Left renal cortex interstitium (tissue), 4 donors: ENCODE measurements at places on chromosomes 5 and 9.

DNA sequence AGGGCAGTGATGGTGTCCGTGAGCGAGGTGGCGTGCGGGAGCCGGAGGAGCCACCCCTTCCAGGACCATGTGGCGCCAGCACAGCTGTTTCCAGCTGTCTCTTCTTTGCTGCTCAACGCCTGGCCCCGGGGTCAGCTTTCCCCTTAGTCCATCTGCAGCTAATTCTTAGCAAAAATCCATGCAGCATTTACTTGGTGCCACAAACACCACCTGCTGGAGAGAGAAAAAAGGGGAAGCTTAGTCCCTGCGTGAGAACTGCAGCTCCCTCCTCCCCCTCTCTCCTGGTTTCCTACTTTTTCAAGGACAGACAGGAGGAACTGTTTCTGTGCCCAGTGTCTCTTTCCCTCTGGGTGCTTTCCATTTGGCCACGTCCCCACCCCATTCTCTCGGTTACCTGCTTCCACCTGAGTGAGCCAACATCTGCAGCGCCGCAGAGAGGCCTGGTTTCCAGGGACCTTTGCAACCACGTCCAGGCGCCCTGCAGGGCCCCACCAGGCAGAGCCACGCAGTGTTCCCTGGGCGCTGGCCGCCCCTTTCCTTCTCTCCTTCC is 3.4 kb downstream of the SLC6A19 start:
- no peak for DNase-seq

GRCh38 chr5:113897748-113898147 is 384.3 kb downstream of the YTHDC2 start:
- DNase-seq, result no peak

GRCh38 chr9:134223091-134223490 is 58.7 kb upstream of the RNU6ATAC start:
- no peak for DNase-seq

- DNase-seq, result no peak
Measured at GRCh38 chr5:165139262-165139661, 1633.8 kb downstream of the MAT2B start.

- no peak for DNase-seq
Measured at GRCh38 chr9:107260437-107261081, 22.5 kb upstream of the RAD23B start.

DNA sequence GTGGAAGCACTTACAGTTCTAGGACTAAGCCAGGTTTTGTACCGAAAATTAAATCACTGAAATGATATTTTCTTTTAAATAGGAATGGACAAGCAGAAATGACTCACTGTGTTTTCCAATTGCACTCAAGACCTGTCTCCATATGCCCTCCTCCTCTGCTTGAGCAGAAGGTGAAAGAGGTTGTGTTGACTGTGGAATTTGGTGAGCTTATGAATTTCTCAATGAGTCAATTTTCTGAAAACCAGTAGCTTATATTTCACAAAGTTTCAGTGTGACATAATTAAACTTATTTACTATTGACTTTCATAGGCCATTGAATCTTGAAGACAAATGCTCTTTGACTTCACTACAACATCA is 249.9 kb downstream of the NPR3 start:
- DNase-seq, result no peak

DNA sequence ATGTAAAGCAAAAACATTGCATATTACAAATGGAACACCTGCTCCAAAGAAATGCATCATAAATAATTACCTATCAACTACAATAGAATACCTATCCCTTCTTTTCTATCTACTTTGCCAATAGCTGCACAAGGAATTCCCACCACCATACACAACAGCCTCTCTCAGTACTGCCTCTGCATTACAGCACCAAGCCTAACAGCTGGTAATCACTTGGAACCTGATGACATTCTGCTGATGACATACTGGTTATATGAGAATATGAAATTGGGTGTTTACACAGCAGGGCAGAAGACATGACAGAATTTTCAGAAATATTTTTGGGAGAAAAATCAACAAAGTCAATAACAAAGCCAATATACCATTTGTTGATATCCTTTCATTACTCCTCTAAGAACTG is 43.2 kb downstream of the PSMB7 start:
- DNase-seq, result no peak

DNA sequence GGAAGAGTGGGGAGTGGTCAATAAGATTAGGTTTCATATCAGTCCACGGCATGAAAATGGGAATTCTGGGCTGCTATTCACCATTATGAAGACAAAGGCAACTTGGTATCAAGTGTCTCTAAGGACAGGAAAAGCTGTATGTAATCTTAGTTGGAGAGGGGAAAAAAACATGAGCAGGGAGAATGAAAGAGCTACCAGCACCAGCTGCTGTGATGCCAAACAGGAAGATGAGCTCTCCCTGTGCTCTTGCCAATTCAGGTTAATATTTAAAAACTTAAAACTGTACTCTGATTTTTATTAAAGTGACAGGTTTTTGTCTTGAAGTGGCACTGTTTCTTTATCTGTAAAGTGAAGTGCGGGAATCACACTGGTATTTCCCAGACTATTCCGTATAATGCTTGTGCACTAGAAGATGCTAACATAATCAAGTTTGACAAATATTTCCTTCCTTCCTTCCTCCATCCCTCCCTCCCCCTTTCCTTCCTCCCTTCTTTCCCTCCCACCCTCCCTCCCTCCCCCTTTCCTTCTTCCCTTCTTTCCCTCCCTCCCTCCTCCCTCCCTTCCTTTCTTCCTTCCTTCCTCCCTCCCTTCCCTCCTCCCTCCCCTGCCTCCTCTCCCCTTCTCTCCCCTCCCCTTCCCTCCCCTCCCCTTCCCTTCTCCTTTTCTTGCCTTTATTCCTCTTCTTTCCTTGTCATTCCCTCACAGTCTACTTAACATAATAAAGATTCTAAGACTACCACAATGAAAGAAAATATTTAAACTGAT is 1383.0 kb upstream of the C9orf72 start:
- DNase-seq, result no peak

DNA sequence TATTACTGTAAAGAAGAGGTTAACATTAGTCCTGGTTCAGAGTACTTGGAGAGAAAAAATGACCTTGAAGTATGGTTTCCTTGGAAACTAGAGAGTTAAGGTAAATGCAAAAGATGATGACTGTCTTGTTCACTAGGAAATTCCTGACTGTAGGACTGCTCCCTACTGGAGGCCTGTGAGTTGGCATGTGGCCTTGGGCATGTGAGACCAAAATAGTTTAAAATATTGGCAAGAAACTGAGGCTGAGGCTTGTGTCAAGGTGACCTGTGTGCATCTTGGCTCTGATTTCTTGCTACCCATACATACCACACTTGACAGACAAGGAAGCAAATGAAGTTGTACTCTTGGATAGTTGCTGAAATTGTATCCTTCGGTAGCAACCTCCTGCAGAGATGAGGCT is 96.5 kb downstream of the TARS1 start:
- DNase-seq, result no peak

GRCh38 chr9:130766021-130766926 is 68.8 kb upstream of the ABL1 start:
- no peak for DNase-seq

GRCh38 chr9:2300325-2300724 is 285.2 kb downstream of the SMARCA2 start:
- DNase-seq, result no peak

DNA sequence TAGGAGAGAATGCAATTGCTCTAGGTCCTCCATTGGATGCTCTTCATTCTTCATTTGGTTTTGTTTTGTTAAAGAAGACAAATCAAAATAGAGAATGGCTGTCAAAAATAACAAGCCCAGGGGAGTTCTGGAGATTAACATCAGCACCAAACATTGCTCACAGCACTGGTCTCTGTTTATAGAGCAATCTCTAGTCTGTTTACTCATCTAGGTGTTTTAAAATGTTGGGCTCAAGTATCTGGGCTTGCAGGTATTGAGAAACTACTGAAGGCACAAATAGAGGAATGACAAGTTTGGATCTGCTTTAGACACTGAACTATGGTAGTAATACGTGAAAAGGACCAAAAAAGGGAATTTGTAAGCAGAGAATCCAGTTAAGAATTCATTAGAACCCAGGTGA is 77.0 kb upstream of the TMC1 start:
- no peak for DNase-seq

DNA sequence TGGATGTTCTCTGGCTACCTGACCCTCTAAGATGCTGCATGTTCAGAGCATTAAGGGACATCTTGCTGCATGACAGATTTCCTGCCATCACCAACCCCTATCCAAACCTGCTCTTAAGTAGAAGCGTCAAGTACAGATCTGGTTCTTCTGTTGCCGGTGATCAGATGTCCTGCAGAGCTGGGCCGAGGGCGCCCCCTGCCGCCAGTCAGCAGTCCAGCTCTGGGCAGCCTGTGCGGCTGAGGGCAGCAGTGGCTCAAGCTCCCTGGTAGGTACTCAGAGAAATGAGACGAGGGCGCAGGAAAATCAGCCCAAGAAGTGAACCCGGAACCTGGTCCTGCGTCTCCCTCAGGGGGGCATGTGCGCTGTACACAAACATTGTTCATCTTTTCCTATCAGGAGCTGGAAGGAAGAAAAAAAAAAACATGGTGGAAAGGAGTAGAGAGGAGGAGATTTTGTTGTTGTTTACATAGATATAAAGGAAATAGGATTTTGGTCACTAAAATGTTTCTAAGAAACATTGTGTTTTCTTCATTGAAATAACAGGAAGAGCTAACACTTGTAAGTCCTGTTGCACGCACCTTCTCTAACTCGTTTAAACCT is 95.8 kb downstream of the CFAP90 start:
- DNase-seq, result no peak

DNA sequence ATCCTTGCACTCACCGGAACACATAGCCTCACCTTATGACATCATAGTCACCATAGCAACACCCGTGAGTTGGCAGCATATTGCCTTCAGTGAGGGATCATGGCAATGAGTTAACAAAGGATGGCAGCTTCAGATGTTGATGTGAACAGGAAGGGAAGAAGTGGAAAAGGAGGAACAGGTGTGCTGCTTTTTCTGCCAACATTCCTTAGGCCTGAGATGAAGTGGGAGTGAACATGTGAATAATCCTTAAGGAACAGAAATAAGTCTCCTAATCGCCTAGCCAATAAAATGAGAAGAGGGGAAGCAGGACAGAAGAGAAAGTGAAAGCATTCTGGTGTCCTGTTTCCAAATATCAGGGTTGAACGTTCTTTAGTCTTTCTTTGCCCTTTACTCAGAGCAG is 360.0 kb downstream of the BRINP1 start:
- DNase-seq, result no peak

DNA sequence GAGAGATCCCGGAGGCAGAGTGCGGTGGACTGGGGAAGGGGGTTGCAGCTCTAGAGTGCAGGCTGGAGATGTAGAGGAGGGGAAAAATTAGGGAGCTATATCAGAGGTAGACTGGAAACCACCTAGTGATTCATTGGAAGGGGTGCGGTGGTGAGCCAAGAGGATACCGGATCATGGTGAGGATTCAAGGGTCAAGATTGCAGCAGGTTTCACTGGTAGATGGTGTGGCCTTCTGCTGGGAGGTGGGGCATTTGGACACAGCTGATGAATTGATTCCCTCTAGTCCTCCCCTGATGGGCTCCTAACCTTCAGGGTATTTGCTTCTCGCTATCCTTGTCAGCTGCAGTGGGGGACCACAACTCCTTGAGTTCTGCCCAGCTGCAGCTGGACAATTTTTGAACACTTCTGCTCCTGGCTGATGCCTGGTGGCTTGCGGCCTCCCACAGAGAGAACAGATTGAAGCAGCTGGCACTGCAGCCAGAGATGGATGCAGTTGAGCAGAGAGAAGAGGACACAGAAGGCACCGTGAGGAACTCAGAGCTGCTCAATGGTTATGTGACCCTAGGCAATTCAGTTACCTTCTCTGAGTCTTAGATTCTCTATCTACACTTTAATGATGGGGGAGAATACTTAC is 134.4 kb upstream of the ABCA1 start:
- no peak for DNase-seq

DNA sequence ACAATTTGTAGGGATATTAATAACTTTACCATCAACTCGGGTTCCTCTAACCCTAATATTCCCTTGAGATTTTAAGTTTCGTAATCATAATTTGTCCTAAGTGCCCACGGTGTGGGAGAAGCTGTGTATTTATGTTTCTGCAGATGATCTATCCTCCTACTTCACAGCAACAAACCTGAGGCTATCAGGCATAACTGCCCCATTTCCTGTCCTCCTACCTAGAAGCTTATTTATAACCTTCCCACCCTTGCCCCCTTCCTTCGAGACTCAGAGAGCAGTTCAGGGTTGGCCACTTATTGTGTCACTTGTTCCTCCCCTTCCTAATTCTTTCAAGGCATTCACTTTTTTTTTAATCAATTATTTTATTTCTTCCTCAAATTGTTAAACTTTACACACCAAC is 29.6 kb upstream of the LCP2 start:
- no peak for DNase-seq

GRCh38 chr5:76667495-76667894 is 44.3 kb upstream of the F2RL2 start:
- DNase-seq, result no peak

- peak; percentile 41 for DNase-seq
Measured at GRCh38 chr9:86126998-86127972, 27.9 kb upstream of the GOLM1 start.

GRCh38 chr5:4384649-4385048 is 755.5 kb upstream of the ADAMTS16 start:
- no peak for DNase-seq

- no peak for DNase-seq
Measured at GRCh38 chr9:128632066-128632465, 24.6 kb downstream of the DYNC2I2 start.

- no peak for DNase-seq
Measured at GRCh38 chr5:133347039-133347438, 265.3 kb downstream of the FSTL4 start.

- peak; percentile 59 for DNase-seq
Measured at GRCh38 chr5:122192497-122193496, 63.5 kb downstream of the ZNF474 start.

- no peak for DNase-seq
Measured at GRCh38 chr5:124591583-124591982, 154.9 kb downstream of the ZNF608 start.

GRCh38 chr5:122312591-122313406 is 762 bp downstream of the SNCAIP start:
- no peak for DNase-seq

DNA sequence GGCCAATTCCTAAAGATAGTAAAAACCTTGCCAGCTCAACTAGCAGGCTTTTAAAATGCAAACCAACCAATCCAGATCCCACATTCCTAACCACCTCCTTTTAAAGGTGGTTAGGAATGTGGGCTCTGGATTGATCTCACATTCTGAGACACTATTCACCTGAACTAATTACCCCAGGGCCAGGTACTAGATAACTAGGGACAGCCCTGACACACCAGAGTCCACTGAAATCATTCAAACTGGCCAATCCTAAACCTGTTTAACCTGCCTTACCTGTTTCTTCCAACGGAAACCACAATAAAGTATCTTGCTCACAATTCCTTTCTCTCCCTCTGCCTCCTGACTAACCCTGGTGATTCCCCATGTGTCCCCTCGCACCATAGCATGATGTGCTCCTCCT is 168.3 kb upstream of the DMAC1 start:
- DNase-seq, result no peak

- no peak for DNase-seq
Measured at GRCh38 chr9:69463497-69464068, 138.6 kb downstream of the ENTREP1 start.

- DNase-seq, result peak; percentile 41
Measured at GRCh38 chr5:72556351-72557166, 49.3 kb upstream of the ZNF366 start.

GRCh38 chr5:112870966-112871365 is 9.9 kb downstream of the SRP19 start:
- DNase-seq, result no peak

GRCh38 chr5:54882101-54882500 is 103.3 kb downstream of the ESM1 start:
- no peak for DNase-seq

GRCh38 chr9:93161786-93162562 is 22.0 kb upstream of the WNK2 start:
- DNase-seq, result no peak
